ENCODE measurements at places on chromosomes 5 and 9.

- DNase-seq = no peak
These were observed 16.7 kb upstream of the ZNF131 start for GRCh38 chr5:43104057-43104456.

GRCh38 chr5:1836891-1837880, 36.0 kb downstream of the NDUFS6 start:
- no peak for DNase-seq

- no peak for DNase-seq
These were observed 563 bp upstream of the FGF10 start for GRCh38 chr5:44389823-44390143.

- no peak for DNase-seq
These were observed 3.8 kb upstream of the NDST1 start for GRCh38 chr5:150503977-150504620.

DNA sequence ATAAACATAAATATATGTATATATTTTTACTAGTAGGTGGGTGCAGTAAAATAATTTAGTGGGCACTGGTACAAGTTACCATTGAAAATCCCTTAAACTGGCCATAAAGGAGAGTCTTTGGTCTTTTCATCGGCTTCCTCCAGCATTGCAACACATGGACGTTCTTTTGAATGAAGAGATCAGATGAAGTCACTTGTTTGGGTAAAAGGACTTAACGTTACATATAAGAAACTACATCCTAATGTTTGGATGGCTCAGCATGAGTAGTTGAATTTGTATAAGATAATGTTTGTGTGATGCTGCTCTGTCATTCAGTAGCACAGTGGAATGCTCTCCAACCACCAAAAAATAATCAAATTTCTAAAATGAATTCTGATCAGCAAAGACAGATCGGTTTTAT, 31.6 kb downstream of the AFAP1L1 start:
- no peak for DNase-seq

GRCh38 chr5:123099514-123100151, 10.6 kb downstream of the PRDM6 start:
- no peak for DNase-seq

DNA sequence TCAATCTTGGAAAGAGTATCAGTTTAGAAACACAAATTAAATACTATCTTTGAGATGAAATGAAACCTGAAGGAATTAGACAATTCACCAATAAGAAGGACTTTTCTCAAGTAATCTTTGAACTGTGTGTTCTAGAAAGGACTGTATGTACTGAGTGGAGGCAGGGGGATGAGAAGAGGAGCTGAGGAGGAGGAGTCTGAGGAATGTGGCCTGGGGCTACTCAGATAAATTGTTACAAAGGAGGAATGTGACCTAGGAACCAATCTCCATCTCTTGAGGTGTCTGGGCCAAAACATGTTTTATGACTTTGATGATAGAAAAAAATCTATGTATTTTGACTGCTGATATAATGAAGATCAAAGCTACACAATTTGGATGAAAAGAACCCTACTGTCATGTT, 124.3 kb upstream of the ANKRD55 start:
- no peak for DNase-seq

DNA sequence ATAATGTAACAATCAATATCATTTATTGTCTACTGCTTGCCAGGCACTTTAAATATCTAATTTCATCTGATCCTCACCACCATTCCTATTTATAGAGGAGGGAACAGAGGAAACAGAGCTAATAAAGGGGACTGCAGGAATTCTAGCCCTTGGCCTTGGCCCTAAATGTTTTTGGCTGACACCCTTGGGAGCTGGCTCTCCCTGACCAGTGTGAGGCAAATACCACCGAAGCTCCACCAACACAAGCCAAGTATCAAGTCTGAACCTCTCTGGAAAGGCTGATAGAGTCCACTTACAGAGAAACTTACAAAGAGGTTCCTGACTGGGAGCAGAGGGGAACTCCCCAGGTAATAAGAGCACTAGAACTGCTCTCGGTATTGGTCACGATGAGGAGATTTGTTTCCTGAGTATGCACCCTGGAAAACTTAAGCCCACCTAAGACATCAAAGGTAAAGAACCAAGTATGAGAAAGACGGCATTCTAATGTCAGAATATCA, 243.1 kb upstream of the PANK3 start:
- DNase-seq = no peak

DNA sequence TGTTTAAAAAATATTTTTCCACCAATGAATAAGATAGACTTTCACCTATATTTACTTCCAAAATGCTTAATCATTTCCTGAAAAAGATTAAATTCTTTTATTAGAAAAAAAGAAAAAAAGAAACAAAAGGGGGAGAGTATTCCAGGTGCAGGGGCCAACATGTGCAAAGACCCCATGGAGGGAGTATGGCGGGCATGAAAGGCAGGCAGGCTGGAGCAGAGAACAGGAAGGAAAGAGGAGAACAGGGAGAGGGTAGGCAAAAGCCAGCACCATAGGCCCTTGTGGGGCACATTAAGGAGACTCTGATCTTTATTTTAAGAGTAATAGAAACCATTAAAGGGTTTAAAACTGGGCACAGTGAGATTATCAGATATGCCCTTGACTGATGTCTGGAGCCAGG, 16.5 kb upstream of the SAP30L start:
- DNase-seq = no peak

GRCh38 chr5:6731465-6732237, 18.4 kb downstream of the TENT4A start:
- DNase-seq = no peak

DNA sequence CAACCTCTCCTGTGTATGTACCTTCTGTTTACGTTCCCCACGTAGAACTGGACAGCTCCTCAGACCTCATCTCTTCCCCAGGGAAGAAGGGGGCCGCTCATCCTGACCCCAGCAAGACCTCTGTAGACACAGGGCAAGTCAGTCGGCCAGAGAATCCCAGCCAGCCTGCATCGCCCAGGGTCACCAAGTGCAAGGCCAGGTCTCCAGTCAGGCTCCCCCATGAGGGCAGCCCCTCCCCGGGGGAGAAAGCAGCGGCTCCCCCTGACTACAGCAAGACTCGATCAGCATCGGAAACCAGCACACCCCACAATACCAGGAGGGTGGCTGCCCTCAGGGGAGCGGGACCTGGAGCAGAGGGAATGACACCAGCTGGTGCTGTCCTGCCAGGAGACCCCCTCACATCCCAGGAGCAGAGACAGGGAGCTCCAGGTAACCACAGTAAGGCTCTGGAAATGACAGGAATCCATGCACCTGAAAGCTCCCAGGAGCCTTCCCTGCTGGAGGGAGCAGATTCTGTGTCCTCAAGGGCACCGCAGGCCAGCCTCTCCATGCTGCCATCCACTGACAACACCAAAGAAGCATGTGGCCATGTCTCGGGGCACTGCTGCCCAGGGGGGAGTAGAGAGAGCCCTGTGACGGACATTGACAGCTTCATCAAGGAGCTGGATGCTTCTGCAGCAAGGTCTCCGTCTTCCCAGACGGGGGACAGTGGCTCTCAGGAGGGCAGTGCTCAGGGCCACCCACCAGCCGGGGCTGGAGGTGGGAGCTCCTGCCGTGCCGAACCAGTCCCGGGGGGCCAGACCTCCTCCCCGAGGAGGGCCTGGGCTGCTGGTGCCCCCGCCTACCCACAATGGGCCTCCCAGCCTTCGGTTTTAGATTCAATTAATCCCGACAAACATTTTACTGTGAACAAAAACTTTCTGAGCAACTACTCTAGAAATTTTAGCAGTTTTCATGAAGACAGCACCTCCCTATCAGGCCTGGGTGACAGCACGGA, 86.7 kb downstream of the GOLPH3 start:
- no peak for DNase-seq

DNA sequence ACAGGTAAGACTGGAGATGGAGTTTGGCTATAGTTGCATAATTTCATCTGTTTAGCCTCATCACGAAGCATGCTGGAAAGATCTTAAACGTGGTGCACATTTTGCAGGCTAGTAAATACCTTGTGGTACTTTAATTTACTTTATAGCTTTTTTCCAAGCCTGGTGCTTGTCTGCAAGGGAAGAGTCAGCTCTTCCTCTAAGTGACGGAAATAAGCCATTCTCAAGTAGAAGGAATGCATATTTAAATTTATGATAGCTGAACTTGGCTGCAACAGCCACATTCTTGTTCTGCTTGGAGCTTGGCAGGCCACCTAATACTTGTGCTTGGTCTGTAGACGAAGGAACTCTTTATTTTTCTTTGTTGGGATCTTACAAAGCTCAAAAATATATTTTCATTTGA, 188.0 kb upstream of the PIK3R1 start:
- DNase-seq = no peak

- no peak for DNase-seq
These were observed 4.6 kb downstream of the TEX48 start for GRCh38 chr9:114677418-114677817.

- DNase-seq = no peak
These were observed 99.5 kb downstream of the DAB2IP start for GRCh38 chr9:121750715-121751623.

DNA sequence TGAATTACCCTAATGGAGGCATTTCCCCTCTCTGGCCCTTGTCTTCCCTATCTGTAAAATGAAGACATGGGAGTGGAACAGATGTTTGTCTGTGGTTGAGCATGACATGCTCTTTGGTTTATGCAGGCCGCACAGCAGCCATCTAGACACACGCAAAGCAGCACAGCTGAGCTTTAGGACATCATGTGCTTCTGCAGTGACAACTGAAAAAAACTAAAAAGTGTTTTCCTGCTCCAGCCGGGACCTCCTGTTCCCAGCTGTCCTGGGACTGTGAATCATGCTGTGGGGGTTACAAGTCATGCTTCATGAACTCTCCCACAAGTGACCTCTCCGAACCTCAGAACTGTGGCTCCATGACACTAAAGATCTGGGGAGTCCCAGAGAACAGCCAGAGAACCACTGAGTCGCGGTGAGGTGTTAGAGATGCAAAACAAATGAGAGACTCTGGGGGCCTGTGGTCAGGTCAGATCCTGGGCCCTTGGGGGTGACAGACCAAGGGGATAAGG, 1.7 kb downstream of the SMIM3 start:
- DNase-seq = no peak

- no peak for DNase-seq
These were observed 14.8 kb downstream of the NCS1 start for GRCh38 chr9:130186839-130187522.

GRCh38 chr9:136140966-136141365, 22.3 kb upstream of the TMEM250 start:
- no peak for DNase-seq

DNA sequence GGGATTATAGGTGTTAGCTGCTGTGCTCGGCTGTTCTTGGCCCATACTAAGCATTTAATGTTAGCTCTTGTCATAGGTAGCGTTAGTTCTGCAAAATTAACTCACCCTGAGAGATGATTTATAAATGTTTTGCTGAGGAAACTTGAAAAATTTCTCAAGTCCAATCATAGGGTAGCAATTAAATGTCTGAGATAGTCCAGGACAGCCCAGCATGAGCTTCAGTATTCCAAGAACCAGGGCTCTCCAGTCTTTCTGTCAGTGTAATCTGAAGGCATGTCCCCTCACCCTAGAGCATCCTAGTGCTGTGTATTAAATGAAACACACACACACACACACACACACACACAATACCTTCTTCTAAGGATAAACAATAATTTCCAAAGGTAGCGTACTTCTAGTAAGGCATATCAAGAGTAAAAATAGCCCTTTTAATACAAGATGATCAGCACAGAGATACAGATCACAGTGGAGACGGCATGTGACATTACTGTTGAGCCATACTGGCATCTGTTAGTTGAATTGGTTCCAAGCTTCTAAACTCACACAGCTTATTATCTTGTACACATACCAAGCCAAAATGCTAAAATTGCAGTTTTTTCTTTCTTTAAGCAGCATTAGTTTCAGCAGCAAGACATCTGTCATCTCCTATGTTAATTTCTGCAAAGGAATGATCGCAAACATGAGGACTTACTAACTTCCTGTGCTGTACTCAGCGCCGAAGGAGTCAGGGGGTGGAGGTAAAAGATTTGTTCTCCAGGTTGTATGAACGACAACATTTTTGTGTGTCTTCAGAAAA, 46.3 kb upstream of the JMY start:
- no peak for DNase-seq

DNA sequence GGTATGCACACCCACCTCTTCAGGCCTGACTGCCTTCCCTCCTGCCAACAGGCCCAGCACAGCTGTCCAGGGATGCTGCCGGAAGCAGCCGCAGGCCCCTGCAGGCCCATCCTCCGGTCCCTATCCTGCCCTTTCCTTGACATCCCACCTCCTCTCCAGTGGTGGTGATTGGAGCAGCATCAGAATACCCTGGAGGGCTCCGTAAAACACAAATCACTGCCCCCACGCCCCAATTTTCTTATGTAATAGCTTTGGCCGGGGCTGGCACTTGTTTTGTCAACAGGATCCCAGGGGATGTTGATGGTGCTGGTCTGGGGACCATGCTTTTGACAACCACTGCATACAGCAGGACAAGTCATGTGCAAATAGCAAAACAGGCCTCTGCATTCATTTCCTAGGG, 274.5 kb downstream of the GADD45G start:
- DNase-seq = no peak

DNA sequence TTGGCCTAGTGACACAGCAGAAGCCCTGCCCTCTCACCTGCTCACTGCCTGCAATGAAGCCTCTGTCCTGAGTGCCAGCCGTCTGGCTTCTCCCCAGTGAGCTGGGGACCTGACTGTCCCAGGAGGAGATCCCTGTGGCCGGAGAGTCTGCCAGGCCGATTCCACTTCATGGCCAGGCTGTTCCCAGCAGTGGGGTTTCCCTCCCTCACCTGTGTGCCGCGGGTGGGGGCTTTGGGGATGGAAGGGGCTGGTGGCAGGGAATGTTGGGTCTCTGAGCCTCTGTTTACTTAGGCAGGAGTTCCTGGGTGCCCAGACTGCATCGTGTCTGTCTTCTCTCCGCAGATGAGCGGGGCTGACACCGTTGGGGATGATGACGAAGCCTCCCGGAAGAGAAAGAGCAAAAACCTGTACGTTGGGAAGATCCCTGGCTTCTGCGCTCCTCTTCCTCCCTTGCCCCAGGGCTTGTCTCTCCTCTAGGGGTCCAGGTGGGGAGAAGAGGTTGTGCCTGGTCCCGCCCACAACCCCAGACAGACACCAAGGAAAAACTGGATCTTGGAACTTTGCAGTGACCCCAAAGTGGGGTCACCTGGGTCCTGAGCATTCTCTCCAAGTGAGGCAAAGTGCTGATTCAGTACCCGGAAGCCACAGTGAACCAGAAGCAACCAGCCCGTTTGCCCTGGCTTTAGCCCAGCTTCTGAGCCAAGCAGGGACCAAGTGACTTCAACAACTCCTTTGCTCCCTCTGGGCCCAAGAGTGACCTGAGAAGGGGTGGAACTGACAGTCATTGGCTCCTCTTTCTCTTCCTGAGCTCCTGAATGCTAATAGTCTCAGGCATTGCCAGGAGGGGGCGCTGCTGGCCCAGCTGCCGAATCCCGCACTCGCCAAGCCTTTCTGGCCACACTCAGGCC, 127.7 kb downstream of the RGS3 start:
- no peak for DNase-seq

- DNase-seq = no peak
These were observed 51.1 kb downstream of the STARD4 start for GRCh38 chr5:111461255-111461671.
